ENCODE measurements at places on chromosomes 5 and 9.

DNA sequence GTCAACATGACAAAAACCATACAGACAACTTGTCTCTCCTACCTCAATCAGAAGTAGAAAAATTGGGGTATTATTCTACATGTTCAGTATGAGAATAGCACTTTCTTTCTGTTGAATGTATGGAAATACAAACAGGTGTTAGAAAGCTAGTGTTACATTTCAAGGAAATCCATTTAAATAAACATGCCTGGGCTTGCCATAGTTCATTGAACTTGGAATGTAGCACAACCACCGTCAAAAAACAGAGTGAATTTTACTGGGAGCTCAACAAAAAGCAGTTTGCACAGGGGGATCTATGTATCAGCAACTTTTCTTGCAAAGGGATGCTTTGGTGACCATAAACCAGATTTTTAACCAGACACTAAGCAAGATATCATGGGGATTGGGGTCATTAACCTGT is 307.9 kb upstream of the SMARCA2 start:
- DNase-seq: no peak

DNA sequence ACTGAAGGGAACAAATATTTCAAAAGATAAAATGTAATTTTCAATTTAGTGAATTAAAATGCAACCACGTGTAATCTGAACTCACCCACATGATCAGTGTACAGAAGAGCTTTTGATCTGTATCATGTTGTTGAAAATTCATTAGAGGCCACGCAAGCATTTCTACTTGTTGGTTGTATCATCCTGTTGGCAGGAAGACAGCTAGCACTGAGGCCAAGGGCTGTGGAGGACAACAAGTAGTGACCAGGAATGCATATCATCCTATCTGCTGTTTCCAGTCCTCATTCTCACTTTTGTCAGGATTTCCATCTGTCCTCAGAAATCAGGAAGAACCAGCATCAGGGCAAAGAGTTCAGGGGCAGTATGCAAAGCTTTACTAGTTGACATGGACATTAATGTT is 29.9 kb upstream of the CKS2 start:
- no peak for DNase-seq

DNA sequence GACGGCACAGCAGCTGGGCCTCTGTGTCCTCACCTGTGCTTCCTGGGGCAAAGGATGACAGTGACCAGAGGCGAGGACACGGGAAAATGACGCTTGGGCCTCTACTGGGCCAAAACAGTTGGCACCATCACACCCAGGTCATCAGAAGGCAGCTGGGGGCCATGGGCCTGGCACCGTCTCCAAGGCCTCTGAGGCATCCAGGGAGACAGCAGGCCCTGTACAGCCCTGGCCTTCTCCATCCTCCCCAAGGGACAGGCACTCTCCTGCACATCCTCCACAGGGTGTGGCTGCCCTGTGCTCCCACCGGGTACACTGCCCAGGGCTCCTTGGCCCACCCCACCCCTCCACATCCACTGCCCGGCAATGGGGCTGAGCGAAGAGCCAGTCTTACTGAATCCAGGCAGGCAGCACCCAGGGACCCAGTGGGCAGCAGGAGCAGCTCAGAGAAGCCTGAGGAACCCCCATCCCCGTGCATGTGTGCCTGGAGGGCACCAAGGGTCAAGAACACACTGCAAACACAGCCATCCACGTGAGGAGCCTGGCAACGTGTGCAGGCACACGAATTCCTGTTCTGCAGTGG is 4.0 kb downstream of the LPCAT1 start:
- DNase-seq: no peak

DNA sequence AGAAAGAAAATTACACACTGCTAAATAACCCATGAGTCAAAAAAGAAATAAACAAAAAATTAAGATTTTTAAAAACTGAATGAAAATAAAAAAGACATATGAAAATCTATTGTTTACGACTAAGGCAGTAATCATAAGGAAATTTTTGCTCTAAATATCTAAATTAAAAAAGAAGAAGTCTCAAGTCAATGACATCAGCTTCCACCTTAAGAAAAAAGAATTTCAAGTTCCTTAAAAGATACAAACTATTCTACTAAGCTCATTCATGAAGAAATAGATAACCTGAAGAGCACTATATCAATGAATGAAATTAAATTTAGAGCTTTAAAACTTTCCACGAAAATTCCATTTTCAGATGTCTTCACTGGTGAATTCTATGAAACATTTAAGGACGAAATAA is 15.7 kb upstream of the STARD4 start:
- no peak for DNase-seq

Measured in NCI-H187 (cell line).